ENCODE measurements at places on chromosomes 6 and 20.

DNA sequence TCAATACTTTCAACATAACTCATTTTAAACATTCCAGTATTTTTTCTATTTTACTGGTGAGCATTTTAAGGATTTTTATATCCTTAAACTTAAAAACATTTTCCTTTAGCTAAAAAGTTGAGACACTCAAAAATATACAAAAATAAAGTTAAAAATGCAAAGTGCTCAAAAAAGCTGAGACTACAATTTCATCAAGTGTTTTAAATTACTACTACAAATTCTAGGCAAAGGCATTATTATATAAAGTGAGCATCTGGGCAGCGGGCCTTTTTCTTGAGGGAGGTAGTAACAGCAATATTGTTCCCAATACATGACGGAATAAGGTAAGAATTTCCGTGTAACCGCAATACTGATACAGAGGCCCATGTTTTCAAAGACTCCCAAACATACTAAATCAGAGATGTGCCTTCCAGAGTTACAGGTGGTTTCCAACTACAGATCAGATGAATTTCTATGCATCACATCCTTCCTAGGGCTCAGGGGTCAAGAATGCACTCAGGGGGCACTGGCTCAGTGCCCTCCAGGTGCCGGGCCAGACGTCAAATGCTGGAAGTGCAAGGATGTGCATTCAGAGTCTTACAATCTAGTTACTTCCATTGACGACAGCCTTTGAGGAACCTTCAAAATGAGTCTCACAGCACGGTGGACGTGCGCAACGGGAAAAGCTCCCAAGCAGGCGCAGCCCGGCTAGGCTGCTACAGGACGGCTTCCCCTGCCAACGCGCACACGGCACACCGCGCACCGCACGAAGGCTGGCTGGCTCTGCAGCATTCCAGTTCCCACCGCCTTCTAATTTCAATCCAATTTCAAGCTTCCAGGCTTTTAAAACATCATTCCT, 1.7 kb downstream of the PHF10 start:
- DNase-seq: peak; percentile 50

DNA sequence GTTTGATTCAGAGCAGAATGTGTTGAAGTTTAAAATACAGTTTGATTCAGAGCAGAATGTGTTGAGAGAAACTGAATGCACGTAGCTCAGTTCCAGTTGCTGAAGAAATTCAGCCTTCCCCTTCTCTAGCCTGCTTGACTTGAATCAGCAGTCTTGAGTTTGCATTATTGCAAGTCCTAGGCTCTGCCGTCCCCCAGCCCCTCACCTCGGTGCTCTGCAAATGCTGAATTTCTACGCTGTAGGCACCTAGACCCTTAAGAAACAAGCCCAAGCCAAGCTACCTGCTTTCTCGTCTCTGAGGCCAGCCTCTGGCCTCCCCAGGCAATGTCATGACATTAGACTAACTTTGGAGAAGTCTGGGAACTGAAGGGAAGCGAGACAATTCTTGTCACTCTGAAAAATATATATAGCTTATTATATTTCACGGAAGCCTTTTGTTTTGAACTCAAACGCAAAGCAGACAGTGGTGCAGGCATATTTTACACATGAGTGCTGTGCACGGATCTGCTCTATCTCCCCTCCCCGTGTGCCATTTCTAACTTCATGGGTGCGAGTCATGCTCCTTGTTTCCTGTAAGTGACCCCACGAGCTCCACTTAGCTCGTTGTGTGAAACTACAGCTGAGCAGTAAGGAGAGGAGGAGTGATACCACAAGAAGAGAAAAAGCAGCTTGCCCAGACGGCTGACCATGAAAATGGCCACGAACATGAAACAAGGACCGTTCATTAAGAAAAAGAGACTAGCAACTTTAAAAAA, 71.4 kb upstream of the DUSP22 start:
- no peak for DNase-seq

- DNase-seq: no peak
Observed at GRCh38 chr20:45340236-45340847, 7.9 kb downstream of the SDC4 start.

GRCh38 chr6:90100059-90100665, 196.5 kb downstream of the BACH2 start:
- no peak for DNase-seq

DNA sequence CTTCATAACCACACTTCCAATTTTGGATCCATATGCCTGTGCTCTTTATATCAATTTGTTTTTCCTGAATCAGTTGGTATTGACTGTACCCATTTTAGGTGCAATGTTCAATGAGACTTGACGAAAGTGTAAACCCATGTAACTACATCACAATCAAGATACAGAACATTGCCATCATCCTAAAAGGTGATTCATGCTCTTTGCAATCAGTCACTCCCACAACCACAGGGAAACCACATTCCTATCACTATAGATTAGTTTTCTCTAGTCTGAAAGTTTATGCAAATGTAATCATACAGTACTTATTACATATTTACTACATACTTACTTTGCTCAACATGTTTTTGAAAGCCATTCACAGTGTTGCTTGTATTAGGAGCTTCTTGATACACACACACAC, 167.4 kb downstream of the ADGRG6 start:
- no peak for DNase-seq

DNA sequence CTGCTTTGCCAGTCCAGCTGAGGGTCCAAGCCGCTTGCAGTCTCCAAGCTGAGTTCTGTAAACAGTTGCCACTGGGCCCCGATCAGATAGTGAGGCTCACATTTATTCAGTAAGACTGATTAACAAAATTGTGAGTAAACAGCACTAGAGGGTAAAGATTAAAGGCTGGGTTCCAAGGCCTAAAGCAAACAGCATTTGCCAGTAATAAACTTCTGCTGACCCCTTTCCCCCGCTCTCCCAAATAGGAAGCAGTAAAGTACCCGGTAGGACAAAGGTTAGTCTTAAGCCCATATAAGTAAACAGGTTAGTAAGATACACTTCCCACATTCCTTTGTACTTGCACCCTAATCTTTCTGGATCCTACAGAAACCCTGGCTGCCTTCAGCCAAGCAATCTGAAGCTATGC, 181.8 kb downstream of the MEI4 start:
- DNase-seq: no peak

DNA sequence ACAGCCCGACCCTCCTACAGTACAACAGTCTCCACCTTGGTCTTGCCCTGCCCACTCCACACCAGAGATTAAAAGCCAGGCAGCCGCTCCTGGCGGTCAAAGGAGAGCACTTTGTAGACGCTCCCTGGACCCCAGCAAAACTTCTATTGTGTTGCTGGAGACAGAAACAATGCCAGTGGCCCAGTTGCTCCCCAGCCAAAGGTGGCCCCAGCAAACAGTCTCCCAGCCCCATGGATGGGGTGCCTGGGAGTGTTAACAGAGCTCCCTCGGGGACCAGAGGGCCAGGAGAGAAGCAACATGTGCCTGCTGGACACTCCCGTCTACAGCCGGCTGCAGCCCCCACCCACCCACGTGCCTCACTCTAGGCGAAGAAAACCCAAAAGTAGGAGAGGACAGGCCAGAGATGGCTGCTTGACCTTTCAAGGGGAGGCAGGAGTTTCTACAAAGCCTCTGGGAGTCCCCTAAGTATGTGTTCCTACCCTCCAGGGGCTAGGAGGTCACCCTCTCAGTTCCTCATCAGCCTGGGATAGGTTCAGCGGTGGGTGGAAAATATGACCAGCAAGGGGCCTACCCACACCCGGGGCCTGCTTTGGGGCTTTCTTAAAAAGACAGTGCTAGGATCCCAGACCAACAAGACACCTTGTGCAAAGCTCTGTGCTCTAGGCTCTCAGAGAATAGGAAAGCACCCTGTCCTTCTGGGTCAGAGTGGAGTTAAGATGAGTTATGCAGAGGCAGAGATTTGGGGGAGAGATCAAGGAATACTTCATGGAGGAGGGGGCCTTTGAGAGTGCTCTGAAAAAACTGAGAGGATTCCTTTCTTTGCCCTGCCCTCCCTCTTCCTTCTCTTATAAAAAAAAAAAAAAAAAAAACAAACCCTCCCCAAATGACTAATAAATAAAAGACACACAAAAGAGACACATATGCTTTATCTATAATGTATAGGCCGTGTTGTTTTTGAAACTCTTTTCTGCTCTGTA, 19.0 kb upstream of the PREX1 start:
- DNase-seq: no peak

GRCh38 chr6:11480541-11480940, 57.0 kb upstream of the TMEM170B start:
- no peak for DNase-seq

- peak; percentile 24 for DNase-seq
Observed at GRCh38 chr6:83853178-83854000, at the start of gene RIPPLY2. Gene RIPPLY2, plus strand, starts transcription at chr6:83853360. Its CDS starts 57 bp downstream, at chr6:83853417.

- DNase-seq: peak; percentile 46
Observed at GRCh38 chr6:23532227-23532626, 593.8 kb upstream of the NRSN1 start.

- no peak for DNase-seq
Observed at GRCh38 chr6:55034752-55035151, 139.6 kb upstream of the HCRTR2 start.

Measured in HCEC 1CT (cell line).